AG08395 (cell line): ENCODE measurements at places on chromosomes 3 and 15.

- DNase-seq: no peak
Measured at GRCh38 chr3:114596147-114596546, 302.3 kb downstream of the TIGIT start.

DNA sequence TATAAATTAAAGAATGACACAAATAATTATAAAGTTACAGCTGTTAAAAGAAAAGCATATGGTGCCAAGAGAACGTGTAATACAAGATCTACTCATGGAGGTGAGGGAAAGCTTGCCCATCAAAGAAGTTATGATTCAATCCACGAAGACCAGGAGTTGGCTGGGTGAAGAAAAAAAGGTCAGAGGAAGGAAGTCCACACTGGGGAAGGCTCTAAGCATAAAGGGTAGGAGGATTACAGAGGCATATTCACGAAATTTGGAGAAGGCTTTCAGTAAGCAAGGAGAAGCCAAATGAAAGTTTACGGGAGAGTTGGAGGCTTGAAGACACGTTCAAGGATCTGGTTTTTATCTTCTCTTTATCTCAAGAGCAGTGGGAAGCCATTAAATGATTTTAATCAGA is 1.8 kb upstream of the TGFBR2 start:
- DNase-seq: no peak

- no peak for DNase-seq
Measured at GRCh38 chr3:40585381-40586016, 60.7 kb downstream of the ZNF621 start.

DNA sequence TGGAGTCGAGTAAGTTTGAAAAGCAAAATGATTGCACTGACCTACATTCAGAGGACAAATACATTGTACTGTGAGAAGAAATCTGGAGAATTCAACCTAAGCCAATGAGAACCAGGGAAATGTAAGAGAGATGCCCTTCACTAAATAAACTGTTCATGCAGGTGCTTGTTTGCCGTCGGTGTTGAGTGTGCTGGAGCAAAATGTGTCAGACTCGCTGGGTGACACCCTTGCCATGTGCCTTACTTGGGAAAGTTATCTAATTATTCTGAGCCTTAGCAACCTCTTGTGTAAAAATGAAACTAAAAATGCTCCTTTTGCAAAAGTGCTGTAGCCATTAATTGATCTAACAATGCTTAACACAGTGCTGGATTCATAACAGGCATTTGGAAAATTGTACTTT is 140.4 kb downstream of the GABRB3 start:
- no peak for DNase-seq

- DNase-seq: peak; percentile 70
Measured at GRCh38 chr3:47250309-47251060, 32.1 kb downstream of the KIF9 start.

GRCh38 chr3:121914081-121914998 is 20.1 kb downstream of the SLC15A2 start:
- no peak for DNase-seq
